Sciatic nerve (tissue), 2 donors: ENCODE measurements at places on chromosomes 3 and 15.
A peak's percentile ranks its signal among the peaks of the same experiment; 100 is the strongest.

DNA sequence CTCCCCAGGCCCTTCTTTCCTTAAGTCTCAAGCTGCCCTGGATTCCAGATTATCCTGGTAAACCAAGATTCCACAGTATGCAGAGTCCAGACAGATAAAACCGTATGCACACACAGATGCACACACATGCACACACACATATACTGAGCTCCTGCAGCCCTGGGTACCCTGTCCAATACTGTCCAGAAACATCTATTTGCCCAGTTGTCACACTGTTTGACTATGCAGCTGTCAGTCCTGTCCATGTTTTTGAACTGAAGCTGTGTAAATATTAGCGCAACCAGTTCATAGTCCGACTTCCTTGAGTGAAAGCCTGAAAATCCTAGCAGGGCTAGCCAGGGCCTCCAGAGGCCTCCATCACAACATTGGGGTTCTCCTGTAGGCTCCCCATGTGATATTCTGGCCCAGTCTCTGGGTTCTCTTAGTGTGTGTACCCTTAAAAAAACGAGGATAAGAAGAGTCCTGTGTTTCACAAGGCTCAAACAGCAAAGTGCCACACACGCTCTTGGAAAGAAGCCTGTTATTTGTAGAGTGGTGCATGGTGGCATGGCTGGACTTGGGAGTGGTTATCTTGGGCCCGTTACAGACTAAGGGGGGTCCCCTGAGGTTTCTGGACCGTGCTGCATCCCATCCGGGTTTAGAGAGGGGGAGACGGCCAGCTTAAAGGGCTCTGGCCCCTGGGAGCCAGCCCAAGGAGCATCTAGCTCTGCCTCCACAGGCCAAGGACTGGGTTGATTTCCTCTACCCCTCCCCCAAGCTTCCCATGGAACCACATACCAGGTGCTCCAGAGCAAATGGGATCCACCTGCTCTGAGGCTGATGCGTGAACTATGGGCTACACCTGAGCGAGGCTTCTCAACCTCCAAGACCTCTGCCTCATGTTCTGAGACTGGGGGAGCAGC lies 108.3 kb downstream of the IQSEC1 start:
- no peak for DNase-seq

DNA sequence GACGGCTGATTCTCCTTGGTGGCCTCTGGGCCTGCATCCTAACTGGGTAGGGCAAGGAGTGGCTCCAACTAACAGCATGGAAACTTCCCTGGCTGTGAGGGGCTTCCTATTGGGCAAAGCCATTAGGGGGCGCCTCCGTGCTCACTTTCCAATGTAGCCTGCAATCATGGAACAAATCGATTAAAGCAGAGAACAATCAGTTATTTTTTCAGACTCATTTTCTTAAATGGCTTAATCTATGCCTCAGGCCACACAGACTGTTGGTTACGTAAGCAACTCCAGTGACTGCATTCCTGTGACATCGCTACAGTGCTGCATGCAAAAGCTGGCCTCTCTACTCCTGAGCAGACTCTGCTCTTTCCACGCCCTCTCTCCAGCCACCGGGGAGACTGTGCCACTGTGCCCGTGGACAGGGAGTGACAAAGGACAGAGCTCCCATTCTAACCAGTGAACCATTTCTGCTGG lies 278.9 kb downstream of the KLF13 start:
- no peak for DNase-seq

DNA sequence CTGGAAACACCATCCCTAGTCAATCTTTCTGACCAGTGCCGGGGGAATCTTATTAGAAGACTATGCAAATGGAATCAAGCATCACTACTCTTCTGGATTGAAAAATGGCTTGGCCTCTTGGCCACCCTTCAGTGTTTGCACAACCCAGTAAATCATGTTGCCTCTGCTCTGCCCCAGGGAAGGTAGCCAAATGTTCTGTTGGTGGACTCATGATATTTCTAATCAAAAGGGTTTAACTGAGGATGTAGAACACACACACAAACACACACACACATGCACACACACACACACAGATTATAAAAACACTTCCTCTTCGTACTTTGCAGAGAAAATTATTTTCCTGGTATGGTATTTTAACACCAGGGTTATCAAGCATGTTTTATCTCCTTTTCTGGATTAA lies 7.9 kb downstream of the RBP2 start:
- DNase-seq, result no peak

DNA sequence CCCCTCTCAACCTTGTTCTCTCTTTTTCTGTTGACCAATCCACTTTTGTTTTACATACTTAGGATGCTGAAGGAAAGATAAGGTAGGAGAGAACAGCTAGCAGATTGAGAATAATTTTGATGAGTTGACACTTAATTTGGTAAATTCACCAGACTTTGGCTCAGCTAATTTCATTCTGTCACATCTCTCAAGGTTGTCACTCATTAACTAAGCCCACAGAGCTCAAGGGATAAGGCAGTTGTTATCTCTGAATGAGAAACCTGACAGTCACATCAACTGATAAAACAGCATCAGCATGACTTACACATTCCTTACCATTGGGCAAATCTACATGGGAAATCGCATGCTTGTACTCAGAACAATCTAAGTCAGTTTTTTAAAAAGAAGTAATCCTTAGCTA lies 591.4 kb downstream of the NLGN1 start:
- DNase-seq, result no peak

GRCh38 chr15:93614386-93615104 lies 525.5 kb upstream of the RGMA start:
- no peak for DNase-seq

- peak; percentile 36 for DNase-seq
Measured at GRCh38 chr3:9146367-9147071, 102.9 kb downstream of the SRGAP3 start.

DNA sequence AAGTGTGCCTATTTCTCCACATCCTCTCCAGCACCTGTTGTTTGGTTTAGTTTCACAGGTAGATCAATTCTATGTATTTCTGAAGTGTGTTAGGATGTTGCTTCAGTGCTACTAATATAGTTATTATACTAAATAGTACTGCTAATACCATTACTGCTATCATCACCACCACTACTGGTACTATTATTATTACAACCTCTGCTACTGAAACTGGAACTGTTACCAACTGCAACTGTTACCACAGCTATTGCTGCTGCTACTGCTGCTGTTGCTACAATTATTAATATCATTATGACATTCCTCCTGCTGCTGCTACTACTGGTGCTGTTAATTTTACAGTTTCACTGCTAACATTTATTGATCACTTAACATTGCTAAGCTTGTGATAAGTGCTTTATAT lies 8.3 kb upstream of the LMOD3 start:
- no peak for DNase-seq

DNA sequence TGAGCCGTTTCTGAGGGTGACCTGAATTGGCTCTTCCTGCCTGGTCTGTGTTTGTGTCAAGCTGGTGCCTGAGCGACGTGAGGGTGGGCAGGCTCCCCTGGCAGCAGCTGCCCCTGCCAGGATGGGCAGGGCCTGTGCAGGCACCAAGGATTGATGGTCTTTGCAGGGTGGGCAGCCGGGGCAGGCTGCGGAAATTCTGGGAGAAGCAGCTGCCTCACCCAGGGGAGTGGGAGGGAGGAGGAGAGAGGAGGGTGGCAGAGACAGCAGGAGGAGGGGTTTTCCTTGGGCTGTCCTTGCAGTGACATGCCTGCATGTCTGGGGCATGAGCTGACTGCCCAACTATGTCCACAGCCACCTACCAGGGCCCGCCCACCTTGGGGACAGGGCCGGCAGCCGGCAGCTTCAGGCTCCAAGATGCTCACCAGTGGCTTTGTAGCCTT lies 27.9 kb upstream of the SLC6A6 start:
- DNase-seq, result no peak

DNA sequence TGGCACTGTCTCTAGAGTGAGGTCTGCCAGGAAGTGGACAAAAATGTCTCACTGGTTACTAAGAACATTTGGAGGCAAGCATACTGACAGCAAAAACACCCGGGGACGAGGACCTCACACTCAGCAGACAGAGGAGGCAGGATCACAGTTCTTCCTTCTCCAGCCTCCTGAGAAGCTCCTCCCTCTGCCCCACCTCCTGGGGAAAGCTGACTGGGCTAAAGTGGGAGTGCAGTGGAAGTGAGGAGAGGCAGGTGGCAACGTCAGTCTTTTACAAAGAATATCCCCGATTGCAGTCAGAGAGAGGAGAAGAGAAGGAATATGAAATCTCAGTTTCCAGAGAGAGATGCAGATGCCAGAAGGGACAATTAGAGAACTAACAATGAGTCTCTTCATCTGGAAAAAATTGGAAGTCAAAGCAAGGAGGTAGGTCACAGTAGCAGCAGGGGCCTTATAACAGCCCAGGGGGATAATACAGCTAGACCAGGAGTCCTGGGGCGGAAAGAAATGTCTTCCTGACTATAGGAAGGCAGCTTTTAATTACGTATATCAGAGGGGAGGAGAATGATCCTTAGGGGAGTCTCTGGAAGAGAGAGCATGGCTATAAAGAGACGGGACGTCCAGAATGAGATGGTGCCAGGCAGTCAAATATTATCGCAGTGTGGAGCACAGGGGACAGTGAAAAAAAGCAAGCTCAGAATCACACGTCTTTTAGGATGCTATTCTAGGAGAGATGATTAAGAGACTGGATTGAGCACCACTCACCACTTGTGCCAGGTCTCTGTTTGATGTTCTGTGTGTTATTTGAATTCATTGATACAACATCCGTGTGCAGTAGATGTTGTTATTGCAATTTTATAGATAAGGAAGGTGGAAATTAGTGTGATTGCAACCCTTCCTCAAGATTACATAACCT lies 47.2 kb downstream of the LEO1 start:
- no peak for DNase-seq

DNA sequence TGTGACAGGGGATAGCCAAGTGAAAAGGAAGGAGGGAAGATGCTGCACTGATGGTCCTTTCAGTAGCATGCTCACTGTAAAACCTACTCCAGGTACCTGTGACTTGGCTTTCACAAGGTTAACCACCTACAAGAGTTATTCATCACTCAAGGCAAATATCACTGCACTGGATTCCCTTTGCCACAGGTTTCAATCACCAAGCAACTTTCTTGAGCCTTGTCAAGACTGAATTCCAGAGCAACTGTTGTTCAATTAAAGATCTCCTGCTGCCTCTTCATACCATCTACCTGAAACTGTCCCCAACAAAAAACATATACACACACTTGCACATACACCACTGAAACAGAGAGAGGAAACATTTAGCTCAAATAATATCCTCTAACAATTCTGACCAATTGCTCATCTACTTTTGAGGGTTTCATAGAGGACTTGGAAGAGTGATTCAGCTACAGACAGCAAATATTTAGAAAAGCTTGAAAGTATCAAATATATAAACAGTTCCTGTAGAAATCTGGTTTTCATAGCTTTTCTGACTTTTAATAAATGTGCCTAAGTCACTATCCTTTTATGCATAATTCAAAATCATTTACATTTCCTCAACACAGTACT lies 6.5 kb downstream of the IGF2BP2 start:
- no peak for DNase-seq

- DNase-seq, result no peak
Measured at GRCh38 chr3:97979610-97980009, 7.4 kb upstream of the RIOX2 start.

- DNase-seq, result no peak
Measured at GRCh38 chr15:90075420-90076289, 26.6 kb downstream of the IDH2 start.
